Thymus (tissue), 14 donors: ENCODE measurements at places on chromosomes 5 and 9. TPM values are rescaled to one million over a fixed set of nuclear protein-coding genes. Genes with fewer than 3 reads are reported as not detected.

Gene SLC6A7
- polyA plus RNA-seq: 0.07 TPM

Gene FST
- 7.2 TPM for polyA plus RNA-seq

Gene ADAMTS6
- 1.2 TPM for polyA plus RNA-seq

Gene WWC1
- polyA plus RNA-seq: 6.0 TPM

Gene MARCOL
- not detected for polyA plus RNA-seq

Gene LHX6
- 1.1 TPM for polyA plus RNA-seq

Gene GABRG2
- polyA plus RNA-seq: 0.18 TPM

Gene DMRT3
- polyA plus RNA-seq: 0.21 TPM

Gene IL7R
- 167 TPM for polyA plus RNA-seq

Gene SNCAIP
- 7.4 TPM for polyA plus RNA-seq

Gene ZFP2
- polyA plus RNA-seq: 2.5 TPM
